ENCODE measurements at places on chromosomes 1 and 21.
A peak's percentile ranks its signal among the peaks of the same experiment; 100 is the strongest.

DNA sequence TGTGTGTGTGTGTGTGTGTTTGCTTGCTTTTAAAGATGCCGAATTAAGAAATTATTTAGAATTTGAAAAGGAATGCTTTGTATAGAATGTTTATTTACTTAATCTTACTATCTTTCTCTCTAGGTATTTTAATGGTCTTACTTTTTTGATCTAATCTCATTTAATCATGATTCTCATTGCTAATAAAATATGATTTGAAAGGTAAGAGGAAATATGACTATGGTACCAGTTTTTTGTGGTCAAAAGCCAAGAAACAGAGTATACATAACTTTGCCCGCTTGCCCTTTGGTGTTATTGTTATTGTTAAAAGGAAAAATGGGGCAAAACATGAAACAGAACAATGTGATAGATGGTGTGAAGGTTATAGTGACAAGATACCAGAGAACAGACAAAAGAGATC is 74.6 kb downstream of the RPS6KC1 start:
- no peak for DNase-seq

DNA sequence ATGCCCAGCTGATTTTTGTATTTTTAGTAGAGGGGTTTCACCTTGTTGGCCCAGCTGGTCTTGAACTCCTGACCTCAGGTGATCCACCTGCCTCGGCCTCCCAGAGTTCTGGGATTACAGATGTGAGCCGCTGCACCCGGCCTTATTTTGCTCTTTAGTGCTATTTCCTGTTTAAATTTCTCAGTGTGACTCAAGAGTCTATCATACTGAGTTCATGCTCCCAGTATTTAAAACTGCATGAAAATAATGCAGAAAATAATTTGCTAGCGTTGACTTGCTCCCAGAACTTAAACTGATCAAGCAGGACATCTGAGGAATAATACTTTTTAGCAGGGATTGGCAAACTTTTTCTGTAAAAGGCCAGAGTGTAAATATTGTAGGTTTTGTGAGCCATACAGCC is 86.4 kb upstream of the C1orf21 start:
- no peak for DNase-seq

DNA sequence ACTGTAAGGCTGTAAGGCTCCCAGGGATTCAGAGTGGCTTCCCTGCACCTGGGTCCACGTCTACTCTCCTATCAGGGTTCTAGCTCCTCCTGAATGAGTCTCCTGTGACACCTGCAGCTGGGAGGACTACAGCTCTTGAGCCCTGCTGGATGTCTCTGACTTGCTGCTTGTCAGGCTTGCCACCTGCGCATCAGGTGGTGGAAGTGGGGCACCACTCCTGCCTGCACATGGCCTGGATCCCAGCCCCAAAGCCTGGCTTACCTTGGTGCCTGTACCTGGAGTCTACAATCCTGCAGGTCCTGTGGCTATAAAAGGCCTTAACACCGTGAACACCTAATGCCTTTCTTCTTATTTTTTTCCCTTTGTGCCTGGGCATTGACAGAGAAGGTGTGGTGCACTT is 82.2 kb downstream of the FAM78B start:
- no peak for DNase-seq

GRCh38 chr1:214473387-214473786 is 78.0 kb downstream of the PTPN14 start:
- DNase-seq, result no peak

DNA sequence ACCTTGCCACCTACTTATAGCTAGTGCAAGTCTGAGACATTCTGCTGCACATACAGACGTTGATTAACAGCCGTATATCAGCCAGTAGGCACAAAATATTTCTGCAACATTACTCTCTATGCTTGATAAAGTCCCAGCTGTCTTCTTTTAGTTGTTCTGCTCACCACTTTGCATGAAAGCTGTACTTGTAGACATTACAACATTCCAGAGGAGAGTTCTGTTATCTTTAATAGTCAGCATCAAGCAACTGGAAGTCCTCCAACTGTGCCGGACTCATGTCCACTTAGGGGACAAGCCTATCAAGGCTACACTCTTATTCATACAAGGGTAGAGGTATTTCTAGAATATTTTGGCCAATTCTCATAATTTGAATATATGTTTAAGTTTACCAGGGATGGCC is 50.0 kb downstream of the CACHD1 start:
- DNase-seq, result no peak

DNA sequence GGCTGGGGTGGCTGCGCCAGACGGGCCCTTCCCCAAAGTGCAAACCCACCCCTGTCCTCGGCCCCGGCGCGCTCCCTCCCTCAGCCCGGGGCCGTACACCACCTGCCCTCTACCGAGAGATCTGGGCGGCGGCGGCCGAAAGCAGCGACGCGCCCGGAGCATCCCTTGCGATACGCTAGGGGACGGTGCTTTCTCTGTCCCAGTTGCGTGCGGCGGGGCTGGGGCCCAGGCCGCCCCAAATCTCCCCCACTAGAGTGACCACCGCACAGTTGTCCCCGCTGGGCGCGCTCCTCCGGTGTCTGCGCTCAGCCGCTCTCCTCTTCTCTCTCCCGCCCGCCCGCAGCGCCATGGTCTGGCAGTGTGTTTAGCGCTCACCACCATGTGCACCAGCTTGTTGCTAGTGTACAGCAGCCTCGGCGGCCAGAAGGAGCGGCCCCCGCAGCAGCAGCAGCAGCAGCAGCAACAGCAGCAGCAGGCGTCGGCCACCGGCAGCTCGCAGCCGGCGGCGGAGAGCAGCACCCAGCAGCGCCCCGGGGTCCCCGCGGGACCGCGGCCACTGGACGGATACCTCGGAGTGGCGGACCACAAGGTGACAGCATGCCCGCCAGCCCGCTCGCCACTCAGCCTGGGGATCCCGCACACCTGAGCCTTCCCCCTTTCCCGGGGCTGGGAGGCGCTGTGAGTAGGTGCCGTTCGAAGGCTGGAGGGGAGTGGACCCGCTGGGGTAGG is 1.0 kb downstream of the ST6GALNAC5 start:
- peak; percentile 54 for DNase-seq

DNA sequence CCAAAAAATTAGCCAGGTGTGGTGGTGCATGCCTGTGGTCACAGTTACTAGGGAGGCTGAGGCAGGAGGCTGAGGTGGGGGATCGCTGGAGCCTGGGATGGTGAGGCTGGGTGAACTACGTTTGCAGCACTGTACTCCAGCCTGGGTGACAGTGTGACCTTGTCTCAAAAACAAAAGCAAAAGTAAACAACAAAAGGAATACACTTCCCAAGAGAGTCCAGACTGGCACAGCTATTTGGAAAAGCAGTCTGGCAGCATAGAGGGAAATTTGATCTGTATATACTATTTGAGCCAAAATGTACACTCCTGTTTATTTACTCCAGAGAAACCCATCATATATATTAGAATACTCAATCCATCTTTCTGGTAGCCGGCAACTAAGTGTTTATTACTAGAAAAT is 107.0 kb upstream of the HMCN1 start:
- DNase-seq, result no peak

- DNase-seq, result no peak
Measured at GRCh38 chr1:183155939-183156338, 30.1 kb upstream of the LAMC2 start.

DNA sequence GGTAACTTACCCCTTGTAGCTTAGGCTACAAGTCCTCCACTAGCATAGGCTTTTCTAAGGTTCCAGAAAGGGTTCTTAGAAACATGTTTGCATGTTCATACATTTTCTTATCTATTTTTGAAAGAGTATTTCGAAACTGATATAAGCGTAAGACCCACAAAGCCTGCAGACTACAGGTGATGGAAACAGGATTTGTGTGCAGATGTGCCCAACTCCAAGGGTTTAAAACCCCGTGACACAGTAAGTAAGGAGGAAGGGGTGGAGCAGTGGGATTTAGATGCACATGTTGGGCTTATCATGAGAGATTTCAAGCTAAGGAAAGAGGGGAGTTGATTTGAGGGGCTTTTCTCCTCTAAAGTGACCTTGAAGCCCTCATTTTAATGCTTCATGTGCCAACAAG is 164.7 kb downstream of the LTN1 start:
- DNase-seq, result no peak
